ENCODE measurements at places on chromosomes 5 and 9.
A peak's percentile ranks its signal among the peaks of the same experiment; 100 is the strongest.

DNA sequence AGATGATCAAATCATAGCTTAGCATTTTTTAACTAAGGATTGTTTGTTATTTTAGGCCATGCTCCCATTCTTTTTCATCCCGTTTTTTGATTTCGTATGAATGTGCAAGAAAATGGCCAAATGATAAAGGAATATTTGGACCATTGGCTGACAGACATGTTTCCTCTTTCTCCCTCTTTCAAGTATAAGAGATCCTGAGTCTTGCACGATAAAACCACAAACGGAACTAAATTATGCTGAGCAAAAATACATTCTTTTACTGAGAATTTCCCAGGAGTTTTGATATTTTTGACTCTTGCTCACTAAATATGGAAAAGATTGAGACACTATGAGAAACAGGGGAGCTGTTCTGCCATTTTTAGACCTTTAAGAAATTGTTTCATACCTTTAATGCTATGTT is 90.4 kb upstream of the KLF9 start:
- DNase-seq: peak; percentile 37

GRCh38 chr5:6525910-6526309 is 77.3 kb downstream of the UBE2QL1 start:
- DNase-seq: peak; percentile 2

DNA sequence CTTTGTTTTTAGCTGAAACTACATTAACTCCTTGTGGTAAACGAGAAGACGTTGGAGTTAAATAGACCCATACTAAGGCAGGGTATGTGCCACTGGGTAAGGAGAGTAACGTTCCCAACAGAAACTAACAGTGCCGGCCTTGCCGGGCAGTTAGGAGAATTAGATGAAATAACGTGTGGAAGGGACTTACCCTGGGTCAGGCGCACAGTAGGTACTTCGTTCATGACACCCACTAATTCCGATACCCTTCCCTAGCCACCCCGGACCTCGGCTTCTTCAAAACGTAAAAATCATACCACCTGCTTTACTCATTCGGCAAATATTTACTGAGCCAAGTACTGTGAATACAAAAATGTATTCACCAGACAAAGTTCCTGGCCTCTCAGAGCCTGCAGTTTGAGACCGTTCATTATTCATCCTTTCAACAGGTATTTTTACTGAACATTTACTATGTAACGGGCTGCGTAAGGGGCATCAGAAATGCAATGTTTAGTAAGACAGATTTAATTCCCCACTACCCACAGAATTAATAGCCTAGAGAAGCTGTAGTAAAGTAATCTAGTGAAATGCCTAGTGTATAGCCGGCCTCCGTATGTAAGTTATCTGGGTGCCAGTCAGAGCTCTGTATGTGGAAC is 3.2 kb upstream of the SMIM23 start:
- DNase-seq: no peak

DNA sequence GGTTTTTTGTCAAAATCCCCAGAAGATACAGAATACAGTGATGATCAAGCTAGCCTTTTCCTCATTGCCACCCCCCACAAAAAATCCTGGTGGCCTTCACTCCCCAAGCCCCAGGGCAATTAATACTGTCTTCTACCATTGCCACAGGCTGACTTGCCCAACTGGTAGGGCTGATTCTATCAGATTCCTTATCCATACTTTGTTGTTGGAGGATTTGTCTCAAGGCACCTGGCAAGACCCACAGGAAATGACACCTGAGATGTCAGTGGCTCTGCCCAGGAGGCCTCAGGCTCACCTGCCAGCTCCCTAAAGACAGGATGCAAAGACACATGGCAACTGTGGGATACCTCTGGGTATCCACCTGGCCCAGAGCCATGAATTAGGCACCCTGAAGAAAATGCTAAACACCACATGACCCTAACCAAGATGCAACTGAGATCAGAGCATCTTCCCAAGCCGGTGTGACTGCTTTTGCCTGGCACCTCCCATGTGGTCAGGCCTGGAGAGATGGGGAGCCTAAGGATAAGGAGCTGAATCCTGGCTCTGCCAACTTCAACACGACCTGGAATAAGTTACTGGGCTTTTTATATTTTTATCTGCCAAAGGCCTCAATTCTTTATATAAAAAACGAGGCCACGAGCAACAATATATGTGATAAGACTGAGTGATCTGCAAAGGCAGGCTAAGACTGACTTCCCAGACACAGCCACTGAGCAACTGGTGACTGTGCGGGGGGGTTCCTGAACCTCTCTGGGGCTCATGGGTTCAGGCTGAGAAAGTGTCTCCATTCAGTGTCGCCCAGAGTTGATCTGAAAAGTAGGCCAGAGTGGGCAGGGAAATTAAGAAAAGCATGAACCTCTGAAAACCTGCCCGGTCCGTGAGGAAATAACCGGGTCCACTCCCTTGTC is 944 bp downstream of the ATOX1 start:
- no peak for DNase-seq

DNA sequence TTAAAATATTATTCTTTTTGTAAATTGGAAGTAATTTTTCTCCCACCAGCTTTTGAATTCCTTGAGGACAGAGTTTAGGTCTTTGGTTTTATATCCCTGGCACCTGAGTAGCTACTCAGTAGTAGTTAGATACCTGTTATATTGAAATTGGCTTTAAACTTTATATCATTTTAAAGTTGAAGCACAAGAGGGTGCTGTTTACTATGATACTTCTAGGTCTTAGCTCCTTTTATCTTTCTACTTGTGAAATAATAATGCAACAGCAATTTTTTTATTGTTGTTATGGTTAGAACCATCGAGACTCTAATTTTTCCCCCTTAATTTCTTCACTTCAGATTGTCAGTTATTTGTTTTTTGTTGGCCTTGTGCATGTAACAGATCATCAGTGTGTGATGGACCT is 46.3 kb downstream of the AP3S1 start:
- peak; percentile 36 for DNase-seq

GRCh38 chr5:98827161-98827560 is 53.7 kb downstream of the RGMB start:
- DNase-seq: no peak

DNA sequence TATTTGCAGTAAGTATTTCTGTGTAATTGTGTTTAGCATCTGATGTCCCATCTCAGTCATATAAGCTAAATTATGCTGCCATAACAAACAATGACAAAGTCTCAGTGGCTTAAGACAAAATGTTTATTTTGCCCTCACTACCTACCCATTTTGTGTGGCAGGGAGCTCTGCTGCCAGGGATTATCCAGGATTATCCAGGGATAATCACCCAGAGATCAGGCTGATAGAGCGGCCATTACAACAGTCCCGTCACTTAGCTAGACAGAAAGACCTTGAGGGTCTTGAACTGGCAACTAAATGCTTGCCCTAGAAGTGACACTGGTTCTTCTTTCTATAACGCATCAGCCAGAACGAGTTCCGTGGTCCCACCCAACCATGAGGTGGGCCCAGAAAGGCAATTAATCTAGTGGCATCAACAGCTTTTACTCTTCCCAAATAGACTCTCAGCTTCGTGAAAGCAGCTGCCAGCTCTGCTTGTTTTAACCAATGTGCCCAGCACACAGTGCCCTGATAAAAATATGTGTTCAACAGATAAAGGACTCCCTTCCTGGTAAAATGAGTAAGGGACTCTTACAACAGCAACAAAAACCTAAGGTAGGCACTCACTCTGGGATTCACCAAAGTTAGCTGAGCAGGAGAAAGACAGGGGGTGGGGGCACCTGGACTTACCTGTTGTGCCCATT is 22.8 kb downstream of the CCDC69 start:
- DNase-seq: no peak

GRCh38 chr5:155587458-155587857 is 573.9 kb downstream of the KIF4B start:
- peak; percentile 14 for DNase-seq

- no peak for DNase-seq
These were observed 382 bp upstream of the FGF1 start for GRCh38 chr5:142686210-142686734.

DNA sequence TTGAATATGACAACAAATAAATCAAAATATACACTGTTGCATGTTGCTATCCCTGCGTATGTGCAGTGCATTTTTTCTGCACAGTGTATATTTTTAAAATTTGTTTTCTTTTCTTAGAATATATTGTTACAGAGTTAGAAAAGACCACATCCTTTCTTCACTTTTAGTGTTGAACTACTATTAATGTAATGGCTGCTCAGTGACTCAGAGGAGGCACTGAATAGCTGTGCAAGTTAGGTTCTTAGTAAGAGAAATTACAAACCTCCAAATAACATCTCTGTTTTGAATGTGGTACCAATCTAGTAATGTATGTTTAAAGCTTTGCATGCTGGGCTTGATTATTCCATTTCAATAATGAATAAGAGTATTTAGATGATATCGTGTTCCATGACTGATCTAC is 208.9 kb upstream of the PRR16 start:
- DNase-seq: no peak

- DNase-seq: no peak
These were observed 18.4 kb upstream of the EGFL7 start for GRCh38 chr9:136644343-136644592.

DNA sequence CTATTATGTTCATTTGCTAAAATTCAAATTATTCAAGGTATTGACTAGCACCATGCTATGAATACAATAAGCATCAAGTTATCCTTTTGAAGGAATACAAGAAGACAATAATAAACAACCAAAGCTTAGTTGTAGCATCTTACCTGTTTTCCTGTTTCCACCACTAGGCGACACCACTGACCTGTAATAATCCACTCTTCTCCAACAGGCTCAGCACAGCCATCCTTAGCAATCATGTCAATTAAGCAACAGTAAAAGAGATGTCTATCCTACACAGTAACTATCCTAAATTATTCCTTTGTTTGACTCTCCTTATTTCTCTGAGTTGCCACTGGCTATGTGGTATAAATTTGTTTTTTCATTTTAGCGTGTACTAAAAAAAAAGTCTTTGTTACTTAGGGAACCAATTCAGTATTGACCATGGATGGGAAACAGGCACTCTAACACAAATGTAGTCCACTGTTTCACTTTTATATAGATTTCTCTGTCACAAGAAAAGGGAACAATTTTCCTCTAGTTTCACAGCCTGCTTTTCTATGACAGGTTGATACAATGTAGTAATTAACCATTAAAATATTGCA is 46.2 kb downstream of the PCA3 start:
- DNase-seq: peak; percentile 44
